ENCODE measurements at places on chromosomes 5 and 9.

GRCh38 chr5:179800696-179801201 is 5.9 kb downstream of the MGAT4B start:
- no peak for DNase-seq

DNA sequence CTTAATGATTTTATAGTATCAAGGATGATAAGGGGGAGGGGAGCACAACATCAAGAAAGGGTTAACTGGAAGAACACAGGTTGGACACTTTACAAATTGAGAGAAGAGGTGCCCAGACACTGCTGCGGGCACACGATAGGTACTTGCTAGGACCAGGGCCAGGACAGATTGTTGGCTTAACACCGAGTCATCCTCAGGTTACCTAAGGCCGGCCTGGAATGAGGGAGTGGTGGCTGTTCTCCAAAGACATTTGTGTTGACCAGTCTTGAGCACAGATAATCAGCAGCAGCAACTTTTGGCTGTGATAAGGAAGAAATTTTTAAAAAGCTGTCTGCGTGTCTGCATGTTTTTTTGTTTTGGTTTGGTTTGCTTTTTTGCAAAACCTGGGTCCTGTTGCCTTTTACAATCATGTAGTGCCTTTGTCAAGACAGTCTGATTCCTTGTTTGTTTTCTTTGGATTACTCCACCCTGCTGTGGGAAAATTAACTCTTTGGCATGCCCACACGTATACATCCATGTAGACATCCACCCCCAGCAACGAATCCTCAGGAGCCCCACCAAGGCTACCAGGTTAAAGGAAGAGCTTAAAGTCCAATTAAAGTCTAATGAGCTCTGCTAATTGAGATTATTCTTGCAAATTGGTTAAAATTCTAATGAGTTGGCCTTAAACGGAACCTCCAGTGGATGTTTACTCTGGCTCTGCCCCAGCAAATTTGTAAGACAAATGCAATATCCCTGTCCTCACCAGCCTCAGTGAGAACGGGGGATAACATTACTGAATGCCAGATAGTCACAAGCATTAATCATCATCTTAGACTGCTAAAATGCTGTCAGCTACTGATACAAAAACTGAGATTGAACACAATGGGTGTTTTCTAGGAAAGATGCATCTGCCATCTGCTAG is 382.3 kb downstream of the ACTL7B start:
- DNase-seq, result no peak

- DNase-seq, result no peak
These were observed 352.7 kb downstream of the SPOCK1 start for GRCh38 chr5:137146402-137146890.

- DNase-seq, result no peak
These were observed 45.4 kb downstream of the HABP4 start for GRCh38 chr9:96495341-96495740.

DNA sequence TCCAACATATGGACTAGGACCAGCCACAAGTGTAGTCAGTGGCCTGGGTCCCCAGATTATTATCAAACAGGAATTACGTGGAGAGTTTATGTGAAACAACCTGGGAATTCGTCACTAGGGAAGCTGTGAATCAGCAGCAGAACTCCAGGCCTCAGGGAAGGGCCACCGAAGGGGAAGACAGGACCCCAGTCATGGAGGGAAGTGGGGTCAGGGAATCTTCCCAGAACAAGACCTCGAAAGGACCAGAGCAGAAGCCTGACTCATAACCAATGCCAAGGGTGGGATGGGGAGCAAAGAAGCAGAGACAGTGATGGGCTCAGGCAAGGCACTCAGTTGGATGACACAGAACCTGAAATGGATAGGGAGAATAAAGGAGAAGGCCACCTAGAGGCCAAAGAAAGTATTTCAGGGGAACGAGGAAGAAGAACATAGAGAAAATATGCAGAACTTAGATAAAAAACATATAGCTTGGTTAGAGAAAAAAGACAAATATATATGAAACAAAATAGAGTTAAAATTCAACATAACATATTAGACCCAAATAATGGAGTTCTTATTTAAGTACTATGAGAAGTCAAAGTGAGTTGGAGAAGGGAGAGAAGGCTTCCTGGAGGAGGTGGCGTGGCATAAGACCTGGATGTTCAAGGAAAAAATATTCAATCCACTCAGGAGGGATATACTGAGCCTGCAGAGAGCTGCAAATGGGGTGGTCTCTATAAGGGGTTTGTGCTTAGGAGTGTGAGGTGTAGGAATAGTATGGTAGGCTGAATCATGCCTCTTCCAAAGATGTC is 66.7 kb upstream of the CAST start:
- DNase-seq, result peak; percentile 25

GRCh38 chr5:136605638-136606037 is 240.3 kb upstream of the TRPC7 start:
- no peak for DNase-seq

DNA sequence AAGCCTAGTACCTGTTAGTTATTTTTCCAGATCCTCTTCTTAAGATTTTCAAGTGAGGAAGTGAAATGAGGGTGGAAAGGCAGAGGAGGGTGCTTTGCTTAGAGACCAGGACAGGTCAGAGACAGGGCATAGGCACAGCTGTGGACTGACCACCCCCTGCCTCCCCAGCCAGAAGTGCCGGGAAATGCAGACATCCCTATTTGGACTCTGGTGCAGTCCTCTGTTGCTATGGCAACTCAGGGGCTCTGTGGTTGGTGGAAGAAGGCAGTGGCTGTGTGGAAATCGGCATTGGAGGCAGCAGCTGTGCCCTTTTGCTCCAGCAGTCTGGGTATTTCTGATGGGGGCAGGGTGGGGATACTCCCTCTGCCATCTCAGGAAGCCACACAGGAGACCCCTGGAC is 43.3 kb upstream of the NDFIP1 start:
- no peak for DNase-seq

DNA sequence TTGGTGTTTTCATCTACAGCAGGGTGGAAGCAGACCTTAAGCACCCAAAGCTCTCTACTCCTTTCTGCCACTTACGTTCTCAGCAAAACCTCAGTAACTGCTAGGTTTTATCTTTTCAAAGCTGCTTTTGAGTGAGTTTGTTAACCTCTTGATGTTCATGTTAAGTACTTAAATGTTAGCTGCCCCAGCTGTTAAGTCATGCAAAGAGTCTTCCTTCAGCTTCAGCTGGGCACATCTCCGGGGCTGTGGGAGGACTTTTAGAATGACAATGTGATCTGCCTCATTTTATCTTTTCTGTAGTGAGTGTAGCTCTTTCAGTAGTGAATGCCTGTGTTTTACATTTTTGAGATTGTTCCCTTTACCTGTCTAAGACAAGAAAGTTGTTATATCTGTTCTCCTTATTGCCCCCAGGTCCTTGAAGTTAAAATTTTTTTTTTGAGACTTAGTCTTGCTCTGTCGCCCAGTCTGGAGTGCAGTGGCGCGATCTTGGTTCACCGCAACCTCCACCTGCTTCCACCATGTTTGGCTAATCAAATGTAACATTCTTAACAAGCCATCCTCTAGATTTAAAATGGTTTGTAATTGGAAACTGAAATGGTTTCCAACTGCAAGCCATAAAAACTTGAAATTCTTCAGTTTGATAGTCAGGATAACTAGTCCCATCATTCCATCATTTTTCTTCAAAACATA is 19.6 kb downstream of the KDM4C start:
- no peak for DNase-seq

GRCh38 chr9:86352440-86353077 is 1.7 kb downstream of the TUT7 start:
- DNase-seq, result no peak

DNA sequence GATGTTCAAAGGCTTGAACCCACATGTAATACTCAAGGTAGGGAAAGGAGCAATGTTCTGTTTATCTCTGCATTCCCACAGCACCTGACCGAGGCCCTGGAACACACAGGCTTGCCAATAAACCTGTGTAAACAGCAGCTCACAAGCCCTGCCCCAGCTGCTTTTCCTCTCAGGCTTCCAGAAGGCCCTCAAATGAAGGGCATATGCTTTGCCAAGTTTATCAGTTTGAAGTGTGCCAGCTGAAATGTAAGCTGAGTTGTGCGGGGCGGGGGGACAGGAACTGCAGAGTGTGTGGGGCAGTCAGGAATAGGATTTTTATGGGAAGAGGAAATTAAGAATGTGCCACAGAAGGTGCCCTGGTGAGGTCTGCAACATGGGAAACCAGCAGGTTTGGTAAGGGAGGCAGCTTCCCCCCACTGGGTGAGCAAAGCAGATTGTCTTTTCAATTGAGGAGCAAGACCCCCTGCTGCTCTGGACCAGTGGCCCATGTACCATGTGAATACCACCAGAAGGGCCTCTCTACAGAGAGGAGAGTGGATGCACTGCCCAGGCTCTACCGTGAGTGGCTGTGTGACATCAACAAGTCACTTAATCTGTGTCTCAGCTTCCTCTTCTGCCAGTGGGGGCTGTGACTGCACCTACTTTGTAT is 194.8 kb downstream of the SPOCK1 start:
- DNase-seq, result no peak

GRCh38 chr9:17829812-17830385 is 251.0 kb downstream of the SH3GL2 start:
- no peak for DNase-seq

DNA sequence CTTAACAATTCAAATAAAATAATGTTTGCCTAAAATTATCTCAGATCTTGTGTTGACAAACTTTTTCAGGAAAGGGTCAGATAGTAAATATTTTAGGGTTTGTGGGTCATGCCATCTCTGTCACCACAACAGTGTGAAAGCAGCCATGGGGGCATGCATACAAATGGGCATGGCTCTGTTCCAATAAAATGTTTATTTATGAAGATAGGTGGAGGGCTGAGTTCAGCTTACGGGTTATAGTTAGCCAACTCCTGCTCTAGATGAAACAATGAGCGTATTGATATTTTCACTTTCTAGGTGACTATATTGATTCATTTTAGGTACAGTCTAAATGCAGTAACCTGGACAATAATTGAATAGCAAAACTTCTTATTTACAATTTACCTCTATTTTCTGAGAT is 533.8 kb upstream of the CLINT1 start:
- no peak for DNase-seq

GRCh38 chr5:35417040-35417439 is 186.8 kb upstream of the PRLR start:
- DNase-seq, result no peak

DNA sequence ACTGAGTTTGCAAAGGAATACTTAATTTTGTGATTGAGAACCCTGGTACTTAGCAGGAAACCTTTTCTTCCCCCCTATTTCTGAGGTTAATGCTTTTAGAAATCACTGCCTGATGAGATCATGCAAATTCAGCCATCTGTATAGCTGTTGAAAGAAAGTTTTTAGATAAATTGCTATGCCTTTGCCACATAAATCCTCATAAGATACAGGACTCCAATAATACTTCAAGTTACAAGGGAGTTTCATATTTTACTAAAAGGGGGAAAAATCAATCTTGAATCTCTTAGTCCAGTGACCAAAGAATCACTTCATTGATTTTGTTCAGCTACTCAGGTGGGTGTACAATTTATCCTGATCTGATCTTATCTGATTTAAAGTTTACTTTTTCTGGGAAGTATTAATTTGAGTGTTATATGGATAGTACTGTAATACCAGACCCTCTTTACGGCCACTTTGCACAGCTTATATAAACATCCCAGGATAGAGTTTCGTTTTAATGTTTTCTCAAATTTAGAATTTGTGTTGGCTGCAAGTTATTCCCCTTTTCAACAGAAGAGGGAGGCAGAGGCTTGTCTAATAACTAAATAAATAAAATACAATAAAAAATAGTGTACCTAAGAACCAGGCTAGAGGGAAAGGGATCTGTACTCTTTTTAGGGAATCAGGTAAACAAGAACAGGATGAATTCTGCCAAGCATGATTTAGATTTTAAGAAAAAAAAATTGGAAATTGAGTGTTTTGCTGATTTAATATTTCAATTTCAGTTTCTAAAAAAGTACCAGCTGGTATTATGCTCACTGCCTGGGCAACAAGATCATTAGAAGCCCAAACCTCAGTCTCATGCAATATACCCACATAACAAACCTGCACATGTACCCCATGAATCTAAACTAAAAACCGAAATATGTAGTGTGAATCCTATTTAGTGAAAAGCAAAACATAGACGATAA is 69.1 kb downstream of the PSAT1 start:
- no peak for DNase-seq

- no peak for DNase-seq
These were observed 262.2 kb upstream of the ARRDC3 start for GRCh38 chr5:91645347-91645746.

DNA sequence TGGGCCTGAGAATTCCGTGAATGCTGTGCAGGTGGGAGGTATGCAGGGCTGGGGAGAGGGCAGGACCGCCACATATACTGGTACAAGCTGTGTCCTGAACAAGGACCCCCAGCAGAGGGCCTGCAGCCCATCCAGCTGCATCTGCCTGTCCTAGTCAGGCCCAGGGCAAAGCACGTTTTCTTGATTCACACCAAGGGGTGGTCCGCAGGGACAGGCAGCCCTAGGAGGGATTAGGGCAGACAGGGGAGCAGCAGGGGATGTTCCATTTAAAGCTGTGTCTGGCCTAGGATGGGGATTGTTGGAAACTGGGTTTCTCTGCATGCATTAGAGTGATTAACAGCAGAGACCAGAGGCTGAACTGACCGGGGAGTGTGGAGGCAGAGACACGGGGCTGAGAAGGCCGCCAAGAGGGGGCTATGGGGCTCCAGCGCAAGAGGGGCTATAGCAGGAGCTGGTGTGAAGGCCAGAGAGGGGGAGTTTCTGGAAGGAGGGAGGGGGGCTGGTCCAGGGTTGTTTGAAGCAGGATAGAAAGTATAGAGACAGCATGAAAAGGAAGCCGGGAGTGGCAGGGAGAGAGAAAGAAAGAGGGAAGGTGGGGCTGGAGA is 2.7 kb downstream of the GRM6 start:
- no peak for DNase-seq

- no peak for DNase-seq
These were observed 894 bp downstream of the FST start for GRCh38 chr5:53481159-53481886.

GRCh38 chr5:94891972-94892371 is 273.5 kb downstream of the SLF1 start:
- DNase-seq, result no peak

- no peak for DNase-seq
These were observed 19.1 kb upstream of the MVB12B start for GRCh38 chr9:126307322-126308061.

- DNase-seq, result no peak
These were observed 100.2 kb downstream of the ADAMTS2 start for GRCh38 chr5:179245031-179245430.

- DNase-seq, result no peak
These were observed 497.0 kb downstream of the RAB3C start for GRCh38 chr5:59079622-59080620.

DNA sequence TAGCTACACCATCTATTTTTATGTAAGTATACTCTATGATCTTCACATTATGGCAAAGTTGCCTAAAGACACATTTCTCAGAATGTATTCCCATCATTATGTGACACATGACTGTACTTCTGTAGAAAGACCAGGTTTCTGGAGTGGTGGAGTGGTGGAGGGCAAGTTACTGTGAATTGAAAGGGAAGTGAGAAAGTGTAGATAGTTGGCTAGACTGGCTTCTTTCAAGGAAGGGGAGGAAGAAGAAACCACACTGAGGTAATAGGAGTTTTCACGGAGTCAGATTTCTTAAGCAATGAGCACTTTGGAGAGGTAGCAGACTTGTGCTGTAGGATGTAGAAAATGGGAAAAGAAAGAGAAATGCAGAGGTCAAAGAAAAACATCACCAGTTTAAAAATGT is 50.9 kb upstream of the EQTN start:
- DNase-seq, result no peak
